DMS153 (cell line): ENCODE measurements at places on chromosomes 6 and 20.

DNA sequence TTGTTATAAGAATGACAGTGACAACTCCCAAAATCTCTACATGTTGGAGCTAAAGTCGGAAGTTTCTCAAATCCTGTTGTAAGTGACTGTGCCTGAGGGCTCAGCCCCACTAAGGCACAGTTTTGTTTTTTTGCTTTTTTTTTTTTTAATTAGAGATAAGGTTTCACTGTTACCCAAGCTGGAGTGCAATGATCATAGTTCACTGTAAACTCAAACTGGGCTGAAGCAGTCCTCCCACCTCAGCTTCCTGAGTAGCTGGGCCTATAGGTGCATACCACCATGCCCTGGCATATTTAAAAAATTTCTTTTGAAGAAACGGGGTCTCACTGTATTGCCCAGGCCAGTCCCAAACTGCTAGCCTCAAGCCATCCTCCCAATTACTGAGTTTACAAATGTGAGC lies 96.9 kb downstream of the DTD1 start:
- DNase-seq: no peak

DNA sequence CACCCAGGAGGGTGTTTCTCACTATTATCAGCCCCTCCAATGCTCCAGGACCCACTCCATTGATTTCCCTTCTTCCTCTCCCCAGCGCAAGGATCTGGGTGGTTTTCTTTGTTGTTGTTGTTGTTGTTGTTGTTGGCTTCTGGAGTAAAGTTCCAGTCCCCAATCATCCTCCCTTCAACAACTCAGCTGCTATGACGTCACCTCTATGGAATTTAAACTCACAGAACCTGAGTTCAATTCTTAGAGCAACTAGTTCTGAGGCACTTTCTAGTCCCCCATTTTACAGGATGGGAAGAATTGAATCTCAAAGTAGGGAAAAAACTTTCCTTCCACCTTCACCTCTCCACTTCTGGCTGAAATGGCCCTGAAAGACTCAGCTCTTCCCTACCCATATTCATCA lies 9.7 kb upstream of the WFDC8 start:
- DNase-seq: no peak

DNA sequence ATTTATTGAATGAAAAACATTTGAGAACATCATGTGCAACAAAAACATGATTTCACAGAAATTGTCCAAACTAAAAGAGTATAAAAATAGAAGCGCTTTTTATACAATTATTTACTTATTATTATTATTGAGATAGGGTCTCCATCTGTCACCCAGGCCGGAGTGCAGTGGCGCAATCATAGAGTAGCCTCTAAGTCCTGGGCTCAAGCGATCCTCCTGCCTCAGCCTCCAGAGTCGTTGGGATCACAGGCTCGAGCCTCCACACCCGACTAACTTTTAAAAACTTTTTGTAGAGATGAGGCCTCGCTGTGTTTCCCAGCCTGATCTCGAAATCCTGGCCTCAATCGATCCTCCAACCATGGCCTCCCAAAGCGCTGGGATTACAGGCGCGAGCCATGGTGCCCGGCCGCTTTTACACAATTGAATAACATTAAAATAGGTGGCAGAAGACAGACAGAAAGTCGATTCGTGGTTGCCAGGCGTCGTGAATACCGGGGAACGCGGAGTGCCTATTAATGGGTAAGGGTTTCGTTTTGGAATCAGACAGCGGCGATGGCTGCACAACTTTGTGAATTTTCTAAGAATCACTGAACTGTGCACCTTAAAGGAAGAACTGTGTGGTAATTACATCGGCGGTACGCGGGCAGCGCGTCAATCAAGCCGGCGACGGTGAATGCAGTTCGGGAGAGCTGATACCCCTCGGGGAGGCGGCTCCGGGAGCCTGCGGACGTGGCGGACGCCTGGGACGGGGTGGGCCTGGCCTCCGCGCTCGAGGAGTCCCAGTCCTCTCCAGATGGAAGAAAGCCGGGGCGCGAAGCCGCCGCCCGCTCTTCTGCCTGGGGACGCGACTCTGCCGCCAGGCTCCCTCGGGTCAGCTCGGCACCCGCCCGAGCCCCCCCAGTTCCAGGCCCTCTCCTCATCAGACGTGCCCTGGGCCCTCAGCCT lies 807 bp downstream of the TBC1D20 start:
- no peak for DNase-seq

DNA sequence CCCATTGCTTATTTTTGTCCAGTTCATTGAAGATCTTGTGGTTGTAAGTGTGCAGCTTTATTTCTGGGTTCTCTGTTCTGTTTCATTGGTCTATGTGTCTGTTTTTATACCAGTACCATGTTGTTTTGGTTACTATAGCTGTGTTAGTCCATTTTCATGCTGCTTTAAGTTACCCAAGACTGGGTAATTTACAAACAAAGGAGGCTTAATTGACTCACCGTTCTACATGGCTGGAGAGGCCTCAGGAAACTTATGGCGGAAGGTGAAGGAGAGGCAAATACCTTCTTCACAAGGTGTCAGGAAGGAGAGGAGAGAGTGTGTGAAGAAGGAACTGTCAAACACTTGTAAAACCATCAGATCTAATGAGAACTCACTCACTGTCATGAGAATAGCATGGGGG lies 29.9 kb upstream of the FERMT1 start:
- DNase-seq: no peak

DNA sequence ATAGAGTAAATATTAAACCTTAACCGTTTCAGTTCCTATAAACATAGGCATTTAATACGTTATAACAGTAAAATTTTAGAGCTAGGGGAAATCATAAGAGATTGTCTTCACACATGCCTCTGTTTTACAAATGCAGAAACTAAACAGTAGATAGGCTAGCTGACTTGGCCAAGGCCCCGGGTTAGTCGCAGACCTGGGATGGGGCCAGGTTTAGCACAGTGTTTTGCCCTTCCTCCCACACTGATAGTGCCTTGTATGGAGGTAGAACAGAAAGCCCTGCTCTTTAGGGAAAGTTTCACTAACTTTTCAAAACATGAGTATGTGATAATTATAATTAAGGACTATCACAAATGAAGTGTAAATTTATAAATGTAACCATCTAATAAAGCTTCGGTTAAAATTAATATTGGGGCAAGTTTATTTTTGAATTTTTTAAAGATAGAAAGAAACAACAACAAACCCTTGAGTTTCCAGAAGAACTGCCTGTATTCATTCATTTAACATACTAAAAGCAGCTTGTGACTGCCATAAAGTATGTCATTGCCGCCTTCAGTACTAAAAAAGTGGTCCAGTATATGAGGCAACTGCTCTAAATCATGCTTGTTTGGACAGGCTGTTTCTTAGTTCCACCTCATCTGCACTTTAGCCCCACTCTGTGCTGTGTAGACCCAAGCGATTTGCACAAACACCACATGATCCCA lies 62.5 kb upstream of the LOC128125822 start:
- DNase-seq: no peak

GRCh38 chr6:141990840-141991239 lies 141.9 kb upstream of the GJE1 start:
- DNase-seq: no peak

- DNase-seq: no peak
Observed at GRCh38 chr6:55882718-55883569, 7.6 kb upstream of the BMP5 start.

GRCh38 chr20:63351811-63352591 lies 9.1 kb downstream of the CHRNA4 start:
- no peak for DNase-seq

GRCh38 chr20:34581341-34582184 lies 23.0 kb downstream of the MAP1LC3A start:
- peak; percentile 57 for DNase-seq
